Bronchial epithelial cell (primary cell): ENCODE measurements at places on chromosomes 12 and 14.

GRCh38 chr12:88299567-88300101 lies 157.5 kb downstream of the TMTC3 start:
- DNase-seq = peak; percentile 100

DNA sequence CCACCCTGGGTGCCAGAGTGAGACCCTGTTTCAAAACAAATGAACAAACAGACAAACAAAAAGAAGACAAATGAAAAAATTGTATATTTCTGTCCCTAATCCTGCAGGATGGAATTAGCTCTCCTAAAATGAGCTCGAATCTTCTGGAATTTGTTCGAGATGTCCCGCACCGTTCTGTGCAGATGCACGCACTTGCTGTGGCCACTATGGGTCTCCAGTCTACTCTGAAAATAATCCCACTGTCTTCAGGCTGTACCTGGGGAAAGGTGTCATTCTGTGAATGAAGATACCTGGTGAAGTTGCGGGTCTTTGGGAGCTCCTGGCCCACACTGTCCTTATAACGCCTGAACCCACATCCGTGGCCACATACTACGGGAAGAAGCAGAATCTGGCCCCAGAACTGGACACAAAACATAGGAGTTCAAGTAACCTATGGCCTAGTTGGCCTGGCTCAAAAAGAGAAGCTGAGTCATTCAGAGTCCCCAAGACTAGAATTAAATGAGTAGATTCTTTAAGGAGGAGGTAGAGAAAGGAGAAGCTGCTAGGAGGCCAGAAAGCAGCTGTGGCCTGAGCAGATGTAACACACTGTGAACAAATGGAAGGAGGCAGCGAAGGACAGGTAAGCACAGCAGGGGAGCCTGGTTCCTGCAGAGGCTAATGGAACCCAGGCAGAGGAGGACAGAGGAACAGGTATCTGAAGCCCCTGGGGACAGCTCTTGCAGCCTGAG lies 108.6 kb downstream of the FOXN3 start:
- no peak for DNase-seq

DNA sequence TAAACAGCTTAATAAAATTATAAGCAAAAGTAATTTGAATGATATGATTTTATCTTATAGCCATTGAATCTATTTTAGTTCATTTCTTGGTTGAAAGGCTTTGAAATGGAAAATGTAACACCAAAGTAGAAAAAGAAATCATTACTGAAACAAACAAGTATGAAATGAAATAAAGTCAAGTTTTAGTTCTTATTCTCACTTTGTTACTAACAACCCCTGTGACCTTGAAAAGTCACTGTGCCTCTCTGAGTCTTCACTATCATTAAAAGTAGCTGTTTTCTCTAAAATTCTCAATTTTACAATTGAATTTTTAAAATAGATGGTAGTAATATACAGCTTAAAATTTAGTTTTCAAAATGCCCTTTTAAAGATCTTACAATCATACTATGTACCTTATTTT lies 32.4 kb upstream of the SLC17A8 start:
- no peak for DNase-seq

- peak; percentile 81 for DNase-seq
These were observed 7.9 kb downstream of the IFFO1 start for GRCh38 chr12:6547987-6548386.

- no peak for DNase-seq
These were observed 5.3 kb downstream of the OR4N5 start for GRCh38 chr14:20143911-20144310.

- peak; percentile 55 for DNase-seq
These were observed 108.5 kb downstream of the NRXN3 start for GRCh38 chr14:78278464-78279250.

- no peak for DNase-seq
These were observed 205.0 kb upstream of the DCN start for GRCh38 chr12:91387461-91388134.

- no peak for DNase-seq
These were observed 93.5 kb upstream of the MED13L start for GRCh38 chr12:116370886-116371580.

DNA sequence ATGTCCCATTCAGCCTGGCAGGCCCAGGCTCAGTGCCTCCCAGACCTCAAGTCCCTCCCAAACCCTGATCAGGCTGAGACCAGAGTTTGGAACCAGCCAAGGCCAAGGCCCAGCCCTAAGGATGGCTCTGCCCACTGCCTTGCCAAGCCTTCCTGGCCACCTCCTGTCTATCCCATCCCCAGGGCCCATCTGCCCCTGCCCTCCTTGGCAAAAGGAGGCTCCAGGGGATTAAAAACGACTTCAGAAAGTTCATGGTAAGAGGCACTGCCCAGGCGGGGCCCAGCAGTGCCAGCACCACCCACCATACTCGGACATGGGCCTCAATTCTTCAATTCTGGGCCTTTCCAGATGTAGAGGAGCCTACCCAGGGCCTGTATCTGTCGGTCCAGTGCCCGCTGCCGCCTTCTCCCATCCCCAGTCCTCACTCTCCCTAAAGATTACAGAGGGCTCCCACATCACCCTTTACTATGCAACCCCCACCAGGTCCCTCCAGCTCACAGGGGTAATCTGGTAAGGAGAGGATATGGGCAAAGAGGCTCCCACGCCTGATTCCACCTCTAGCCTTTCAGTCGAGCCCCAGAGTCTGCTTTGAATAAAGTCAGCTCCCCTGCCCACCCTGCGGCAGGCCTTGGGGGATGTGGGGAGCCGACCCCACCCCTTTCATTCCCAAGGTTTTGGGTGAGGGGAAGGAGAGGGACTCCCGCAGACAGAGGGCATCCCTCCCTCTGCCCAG lies 932 bp downstream of the ADCY6 start:
- no peak for DNase-seq

GRCh38 chr12:66587912-66588311 lies 91.0 kb downstream of the GRIP1 start:
- DNase-seq = no peak

GRCh38 chr12:25816637-25817036 lies 141.8 kb upstream of the RASSF8 start:
- DNase-seq = no peak

DNA sequence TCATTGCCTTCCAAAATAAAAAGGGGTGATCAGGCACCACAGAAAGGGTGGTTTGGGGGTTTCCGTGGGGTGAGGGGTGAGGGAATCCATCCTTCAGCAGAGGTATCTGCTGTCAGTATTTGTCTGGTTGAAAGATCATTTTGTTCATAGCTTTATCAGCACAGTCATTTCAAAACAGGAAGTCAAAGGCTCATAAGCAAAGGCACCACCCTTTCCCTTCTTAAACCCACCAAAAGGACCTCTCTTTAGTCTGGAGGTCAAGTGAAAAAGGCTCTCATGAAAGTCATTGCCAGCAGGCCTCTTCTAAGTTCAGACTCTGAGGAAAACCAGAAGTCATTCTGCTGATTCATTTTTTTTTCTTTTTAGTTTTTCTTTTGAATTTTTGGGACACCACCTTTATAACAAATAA lies 6.2 kb downstream of the CHST11 start:
- no peak for DNase-seq

- no peak for DNase-seq
These were observed 41.6 kb downstream of the DEGS2 start for GRCh38 chr14:100117633-100118395.
